Inflammatory macrophage treated with lipopolysaccharide for 1 hour (primary cell): ENCODE measurements at places on chromosomes 12 and 14.

- DNase-seq = no peak
Observed at GRCh38 chr12:70555081-70555480, 82.1 kb downstream of the PTPRB start.

DNA sequence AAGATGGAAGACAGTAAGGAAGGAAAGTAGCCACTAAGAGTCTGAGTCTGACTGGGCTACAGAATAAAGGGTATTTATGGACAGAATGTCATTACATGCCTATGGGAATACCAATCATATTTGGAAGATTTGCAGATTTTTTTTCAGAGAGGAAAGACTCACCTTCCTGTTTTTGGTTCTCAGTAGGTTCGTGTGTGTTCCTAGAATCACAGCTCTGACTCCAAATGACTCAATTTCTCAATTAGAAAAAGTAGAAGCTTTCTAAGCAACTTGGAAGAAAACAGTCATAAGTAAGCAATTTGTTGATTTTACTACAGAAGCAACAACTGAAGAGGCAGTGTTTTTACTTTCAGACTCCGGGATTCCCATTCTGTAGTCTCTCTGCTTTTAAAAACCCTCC lies 15.4 kb upstream of the PAPLN start:
- DNase-seq = peak; percentile 81

DNA sequence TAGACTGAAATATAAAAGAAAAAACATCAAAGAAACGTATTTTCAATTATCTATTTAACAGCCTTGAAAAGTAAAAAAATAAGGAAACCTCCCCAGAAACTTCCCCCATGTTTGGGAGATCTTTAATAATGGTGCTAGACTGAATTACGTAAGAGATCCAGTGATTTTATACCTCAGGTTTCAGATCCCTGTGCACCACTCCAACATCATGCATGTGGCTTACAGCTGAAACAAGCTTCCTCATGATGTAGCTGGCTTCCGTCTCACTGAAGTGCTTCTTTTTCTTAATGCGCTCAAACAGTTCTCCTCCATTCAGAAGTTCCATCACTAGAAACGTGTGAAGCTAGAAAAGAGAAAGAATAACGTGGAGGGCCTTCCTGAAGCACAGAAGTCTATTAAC lies 78.0 kb upstream of the TTC7B start:
- peak; percentile 33 for DNase-seq

DNA sequence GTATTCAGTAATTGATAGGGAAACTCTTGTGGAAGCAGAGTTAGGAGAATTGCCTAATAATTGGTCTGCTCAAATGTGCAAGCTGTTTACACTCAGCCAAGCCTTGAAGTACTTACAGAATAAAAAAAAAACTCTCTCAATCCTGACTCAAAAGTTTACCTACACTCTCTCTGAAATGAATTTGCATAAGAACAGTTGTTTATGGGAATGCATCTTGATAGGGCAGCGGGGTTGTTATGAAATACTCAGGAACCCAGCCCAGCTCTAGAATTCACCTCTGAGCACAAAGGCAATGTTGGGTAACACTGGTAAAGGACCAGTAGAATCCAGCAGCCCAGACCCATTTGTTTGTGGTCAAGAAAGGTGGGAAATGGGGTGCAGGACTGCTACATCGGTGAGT lies 267.0 kb downstream of the CPNE8 start:
- no peak for DNase-seq

DNA sequence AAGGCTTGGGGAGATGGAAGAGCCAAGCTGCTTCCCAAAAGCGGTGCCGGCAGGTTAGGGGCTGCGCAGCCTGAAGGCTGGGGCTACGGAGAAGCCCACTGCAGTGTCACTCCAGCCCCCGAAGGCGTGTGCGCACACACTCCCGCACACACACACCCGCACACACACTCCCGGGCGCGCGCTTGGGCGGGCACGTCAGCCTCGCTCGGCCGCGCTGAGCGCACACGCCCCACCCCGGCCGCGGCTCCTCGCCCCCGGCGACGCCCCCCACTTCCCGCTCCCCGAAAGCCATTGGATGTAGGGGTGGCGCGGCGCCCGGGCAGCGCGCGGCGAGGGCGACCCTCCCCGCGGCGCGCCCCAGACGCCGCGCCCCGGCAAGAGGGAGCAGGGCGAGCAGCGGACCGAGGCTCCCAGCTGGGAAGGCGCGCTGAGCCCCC lies at the start of gene KCNK10:
Gene KCNK10 (minus strand): TSS at position 184 of the 437 bp plus-strand sequence. CDS start 471 bp downstream, outside the sequence.
- DNase-seq = no peak

- DNase-seq = no peak
Observed at GRCh38 chr14:32217301-32217700, 14.2 kb upstream of the RNU6-8 start.
